Activated CD4-positive, alpha-beta T cell treated with anti-CD3 and anti-CD28 coated beads for 36 hours (primary cell): ENCODE measurements at places on chromosomes 3 and 15. TPM values are rescaled to one million over a fixed set of nuclear protein-coding genes. Genes with fewer than 3 reads are reported as not detected.
A peak's percentile ranks its signal among the peaks of the same experiment; 100 is the strongest.

The MAN2C1 gene
- total RNA-seq = 181 TPM

The ADAMTS7 gene
- total RNA-seq = 0.09 TPM

The ANKRD63 gene
- total RNA-seq = not detected

The ROBO2 gene
- not detected for total RNA-seq

The HHLA2 gene
- 0.70 TPM for total RNA-seq

The HTR3E gene
- total RNA-seq = not detected

The UPK1B gene
- 0.25 TPM for total RNA-seq

The RAMAC gene
- 19.5 TPM for total RNA-seq

The ISL2 gene
- not detected for total RNA-seq

The TEX55 gene
- total RNA-seq = not detected

- DNase-seq = no peak
Observed at GRCh38 chr15:67914537-67915460, 75.0 kb upstream of the RNU6-1 start.

GRCh38 chr3:195203606-195204005 lies 67.4 kb downstream of the XXYLT1 start:
- no peak for DNase-seq

DNA sequence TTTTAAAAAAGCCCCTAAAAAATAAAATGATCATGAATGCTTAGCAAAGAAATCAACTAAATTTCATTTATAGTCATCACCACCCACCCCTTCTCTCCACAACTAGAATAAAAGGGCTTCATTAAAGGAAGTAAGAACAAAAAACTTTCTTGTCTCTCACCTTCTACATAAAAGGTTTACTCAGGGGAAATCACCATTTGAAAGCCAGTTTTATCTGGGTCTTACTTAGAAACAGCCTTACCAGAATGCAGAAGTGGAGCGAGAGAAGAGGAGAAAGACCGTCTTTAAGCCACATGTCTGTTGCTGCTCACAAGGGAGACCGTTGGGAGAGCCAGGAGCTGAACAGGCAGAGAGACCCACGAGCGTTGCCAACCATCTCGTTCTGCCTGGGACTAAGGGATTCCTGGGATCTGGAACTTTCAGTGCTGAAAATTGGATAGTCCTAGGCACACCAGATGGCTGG lies 350.1 kb upstream of the PROK2 start:
- peak; percentile 16 for DNase-seq

DNA sequence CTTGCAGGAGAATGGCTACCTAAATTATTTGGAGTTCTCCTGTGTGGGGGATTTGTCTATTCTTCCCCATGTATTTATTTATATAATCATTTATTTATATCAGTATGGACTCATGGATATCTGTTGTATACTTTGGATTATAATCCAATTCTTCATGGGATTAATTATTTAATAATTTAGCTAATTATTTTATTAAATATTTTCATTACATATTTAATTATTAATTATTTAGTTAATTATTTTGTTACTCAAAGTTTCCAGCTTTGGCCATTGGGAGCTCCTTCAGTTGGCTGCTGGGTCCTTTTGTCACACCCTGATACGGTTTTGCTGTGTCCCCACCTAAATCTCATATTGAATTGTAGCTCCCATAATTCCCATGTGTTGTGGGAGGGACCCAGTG lies 3.3 kb upstream of the PRR20G start:
- DNase-seq = no peak

GRCh38 chr3:131072845-131073244 lies 46.2 kb downstream of the NEK11 start:
- no peak for DNase-seq

- DNase-seq = no peak
Observed at GRCh38 chr3:187044206-187044605, 95.1 kb downstream of the RPL39L start.

- no peak for DNase-seq
Observed at GRCh38 chr15:77296773-77297337, 123.0 kb downstream of the PEAK1 start.

- no peak for DNase-seq
Observed at GRCh38 chr3:66400411-66401156, 100.2 kb downstream of the LRIG1 start.

- no peak for DNase-seq
Observed at GRCh38 chr3:163605915-163606314, 1472.4 kb downstream of the SI start.

GRCh38 chr3:179000144-179000543 lies 71.5 kb downstream of the ZMAT3 start:
- no peak for DNase-seq

GRCh38 chr3:157170861-157171260 lies 10.9 kb upstream of the CCNL1 start:
- no peak for DNase-seq

DNA sequence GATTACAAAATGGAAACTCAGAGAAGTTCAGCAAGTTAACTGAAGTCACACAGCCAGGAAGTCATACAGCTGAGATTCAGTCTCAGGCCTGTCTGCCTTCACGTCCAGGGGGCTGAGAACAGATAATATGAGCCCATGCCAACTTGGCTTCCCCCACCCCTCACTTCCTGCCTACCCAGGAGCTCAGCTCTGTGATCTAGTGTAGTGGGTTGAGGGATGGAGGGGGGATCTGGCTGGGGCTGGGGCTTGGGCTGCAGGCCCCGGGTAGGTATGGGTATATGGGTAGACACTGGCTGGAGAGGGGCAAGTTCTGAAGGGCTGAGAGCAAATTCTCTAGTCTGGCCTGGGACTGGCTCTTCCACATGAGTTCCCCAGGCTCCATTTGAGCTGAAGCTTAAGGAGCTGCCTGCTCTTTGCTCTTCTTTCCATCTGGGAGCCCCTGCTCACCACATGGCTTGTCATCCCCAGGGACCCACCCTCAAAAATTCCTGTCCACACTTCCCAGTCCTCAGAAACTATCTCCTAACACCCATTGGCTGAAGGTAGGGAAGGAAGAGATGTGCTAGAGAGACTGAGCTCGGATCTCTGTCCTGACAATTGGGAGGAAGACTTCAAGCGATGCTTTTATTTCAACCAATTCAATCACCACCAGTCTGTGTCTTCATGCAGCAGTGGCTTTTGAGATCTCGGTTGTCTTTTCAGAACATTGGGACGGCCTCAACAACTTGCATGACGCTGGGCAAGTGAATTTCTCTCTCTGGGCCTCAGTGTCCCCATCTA lies 2.0 kb downstream of the RASGRF1 start:
- no peak for DNase-seq

DNA sequence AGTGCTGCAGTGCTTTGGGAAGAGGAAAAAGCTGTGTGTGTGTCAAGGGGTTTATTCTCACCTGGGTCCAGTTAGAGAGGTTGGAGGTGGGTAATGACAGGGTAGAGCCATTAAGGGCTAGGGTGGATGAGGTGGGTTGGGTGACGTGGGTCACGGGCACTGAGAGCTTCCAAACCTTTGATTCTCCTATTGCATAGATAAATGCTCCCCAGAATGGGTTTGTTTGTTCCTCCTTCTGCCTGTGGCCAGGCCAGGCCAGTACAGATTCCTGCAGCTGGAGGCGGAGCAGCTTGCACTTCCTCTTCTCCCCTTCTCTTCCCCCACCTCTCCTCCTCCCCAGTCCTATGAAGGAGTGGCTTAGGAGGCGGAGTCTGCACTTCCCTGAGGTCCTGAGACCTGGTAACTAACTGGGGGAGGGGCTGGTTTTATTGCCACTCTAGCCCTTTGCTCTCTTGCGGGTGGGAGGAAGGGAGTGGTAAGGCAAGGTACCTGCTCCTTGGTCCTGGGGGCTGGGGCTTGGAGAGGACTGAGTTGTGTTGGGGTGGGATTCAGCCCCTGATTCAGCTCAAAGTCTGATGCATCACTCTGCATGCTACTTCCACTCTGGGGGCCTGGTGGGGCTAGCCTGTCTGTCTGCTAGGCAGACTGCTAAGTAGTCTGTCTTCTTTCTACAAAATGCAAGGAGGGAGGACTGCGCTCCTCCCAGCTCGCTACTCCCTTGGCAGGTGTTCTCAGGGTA lies 3.5 kb downstream of the SPINT1 start:
- no peak for DNase-seq

DNA sequence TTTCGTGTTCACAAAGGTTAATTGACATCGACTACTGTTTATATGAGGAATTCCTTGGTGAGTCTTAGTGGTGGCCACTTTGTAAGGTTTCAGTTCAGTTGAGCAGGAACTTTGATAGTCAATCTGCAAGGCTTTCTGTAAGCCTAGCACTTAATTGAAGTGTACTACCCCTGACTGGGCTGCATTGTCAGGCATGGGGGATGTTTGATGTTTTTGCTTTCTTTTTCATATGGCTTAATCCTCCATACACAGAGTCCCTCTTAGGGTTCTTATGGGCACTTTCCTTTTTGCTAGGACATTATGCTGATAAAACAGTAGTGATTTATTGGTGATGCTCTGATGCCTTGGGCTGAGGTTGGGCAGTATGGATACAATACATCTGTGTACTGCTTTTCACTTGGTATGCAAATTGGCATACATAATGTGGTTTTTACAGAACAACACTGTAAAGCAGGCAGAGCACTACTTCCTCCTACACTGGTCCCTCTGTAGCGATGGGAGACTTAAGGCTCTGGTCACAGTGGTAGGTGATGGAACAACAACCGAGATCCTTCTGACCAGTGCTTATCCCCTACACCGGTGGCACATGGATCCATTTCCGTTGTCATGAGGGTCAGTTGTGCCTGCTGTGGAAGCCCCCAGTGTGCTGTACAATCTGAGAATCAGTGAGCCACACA lies 261.0 kb downstream of the MFSD1 start:
- DNase-seq = no peak

DNA sequence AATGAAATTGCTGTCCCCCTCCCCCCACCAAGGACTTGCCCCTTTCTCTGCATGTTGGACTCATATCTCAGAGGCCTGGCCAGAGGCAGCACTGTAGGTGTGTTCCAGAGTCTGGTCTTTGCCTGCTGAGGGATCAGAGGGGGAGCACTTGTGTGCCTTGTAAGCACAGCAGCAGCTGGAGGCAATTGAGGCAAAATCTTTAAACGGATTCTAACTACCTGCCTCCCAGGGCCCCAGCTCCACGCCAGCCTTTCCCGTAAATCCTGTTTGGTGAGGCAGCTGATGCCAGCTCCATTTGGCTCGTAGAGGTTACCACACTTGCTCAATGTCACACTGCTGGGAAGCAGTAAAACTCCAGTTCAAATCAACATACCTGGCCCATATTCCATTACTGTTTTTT lies 2.3 kb upstream of the IDH2 start:
- DNase-seq = no peak

DNA sequence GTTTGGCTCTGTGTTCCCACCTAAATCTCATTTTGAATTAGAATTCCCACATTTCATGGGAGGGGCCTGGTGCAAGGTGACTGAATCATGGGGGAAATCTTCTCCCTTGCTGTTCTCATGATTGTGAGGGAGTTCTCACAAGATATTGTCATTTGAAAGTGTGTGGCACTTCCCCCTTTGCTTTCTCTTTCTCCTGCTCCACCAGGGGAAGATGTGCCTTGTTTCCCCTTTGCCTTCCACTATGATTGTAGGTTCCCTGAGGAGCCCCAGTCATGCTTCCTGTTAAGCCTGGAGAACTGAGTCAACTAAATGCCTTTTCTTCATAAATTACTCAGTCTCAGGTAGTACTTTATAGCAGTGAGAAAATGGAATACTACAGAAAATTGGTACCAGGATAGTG lies 157.2 kb upstream of the TPRG1 start:
- no peak for DNase-seq

GRCh38 chr3:43019826-43020225 lies 40.7 kb downstream of the GASK1A start:
- DNase-seq = no peak

DNA sequence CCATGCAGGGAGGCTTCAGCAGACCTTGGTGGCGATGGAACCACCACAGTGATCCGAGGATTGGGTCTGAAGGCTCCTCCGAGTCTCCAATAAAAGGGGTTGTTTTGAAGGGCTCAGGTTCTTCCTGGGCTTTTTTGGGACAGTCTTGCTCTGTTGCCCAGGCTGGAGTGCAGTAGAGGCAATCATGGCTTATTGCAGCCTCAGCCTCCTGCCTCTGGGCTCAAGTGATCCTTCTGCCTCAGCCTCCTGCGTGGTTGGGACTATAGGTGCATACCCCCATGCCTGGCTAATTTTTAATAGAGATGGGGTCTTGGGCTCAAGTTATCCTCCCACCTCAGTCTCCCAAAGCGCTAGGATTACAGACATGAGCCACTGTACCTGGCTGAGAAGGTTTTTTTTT lies 84.8 kb downstream of the IGF1R start:
- no peak for DNase-seq

- no peak for DNase-seq
Observed at GRCh38 chr15:56074481-56075265, 81.3 kb upstream of the NEDD4 start.

GRCh38 chr15:65095747-65096104 lies 19.2 kb downstream of the KBTBD13 start:
- DNase-seq = no peak

GRCh38 chr15:38002883-38003477 lies 68.5 kb downstream of the TMCO5A start:
- DNase-seq = peak; percentile 52

DNA sequence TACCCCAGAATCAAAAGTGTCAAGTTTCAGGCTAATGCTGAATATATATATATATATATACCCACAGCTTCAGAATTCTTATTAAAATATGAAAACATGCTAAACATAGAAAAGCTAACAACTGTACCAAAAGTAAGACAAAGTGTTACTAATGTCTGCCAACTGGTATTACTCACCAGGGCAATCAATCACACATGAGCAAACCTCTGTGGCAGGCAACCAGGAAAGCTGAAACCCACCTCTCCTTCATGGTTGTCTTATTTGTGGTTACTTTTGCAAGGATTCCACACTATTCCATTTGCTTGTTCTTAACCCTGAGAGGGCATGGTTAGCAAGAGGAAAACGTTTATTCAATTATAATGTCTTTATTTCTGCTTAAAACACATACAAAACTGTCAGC lies 512.3 kb upstream of the MDFIC2 start:
- no peak for DNase-seq

- DNase-seq = no peak
Observed at GRCh38 chr3:10447527-10448260, 57.7 kb downstream of the ATP2B2 start.

DNA sequence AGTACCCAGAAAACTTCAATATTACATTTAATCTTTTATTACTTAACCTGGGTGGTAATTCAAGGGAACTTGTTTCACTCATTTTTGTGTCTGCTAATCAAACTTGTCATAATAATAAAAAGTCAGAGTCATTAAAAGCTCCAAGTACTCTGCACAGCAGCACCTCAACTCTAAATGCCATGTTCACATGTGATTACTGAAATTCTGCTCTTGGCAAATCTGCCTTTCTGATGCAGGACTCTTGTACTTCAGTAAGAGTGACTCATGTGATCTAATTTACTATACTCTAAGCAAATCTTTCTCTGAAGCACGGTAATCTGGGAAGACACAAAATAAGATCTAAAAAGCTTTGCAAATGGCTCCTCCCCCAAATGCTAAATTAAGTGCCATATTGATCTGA lies 6.4 kb downstream of the ROBO1 start:
- DNase-seq = no peak

DNA sequence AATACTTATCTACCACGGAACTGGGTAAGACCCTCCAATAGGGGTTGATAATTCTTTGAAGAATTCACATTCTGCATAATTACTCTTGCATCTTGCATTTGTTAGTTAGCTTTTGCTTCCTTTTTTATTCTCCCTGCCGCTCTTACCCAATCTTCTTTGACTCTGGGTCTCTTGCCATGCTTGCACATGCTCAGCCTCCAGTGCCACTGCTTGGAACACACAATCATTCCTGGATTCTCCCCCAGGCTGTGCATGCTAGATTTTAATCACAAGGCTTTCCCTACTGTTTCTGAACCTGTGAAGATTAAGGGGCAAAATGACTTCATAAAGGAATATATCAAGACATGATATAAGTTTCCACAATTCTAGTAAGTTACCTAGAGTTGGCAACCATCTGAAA lies 133.1 kb downstream of the IL1RAP start:
- no peak for DNase-seq
